Common myeloid progenitor, CD34-positive (primary cell): ENCODE measurements at places on chromosomes 2 and 18.

DNA sequence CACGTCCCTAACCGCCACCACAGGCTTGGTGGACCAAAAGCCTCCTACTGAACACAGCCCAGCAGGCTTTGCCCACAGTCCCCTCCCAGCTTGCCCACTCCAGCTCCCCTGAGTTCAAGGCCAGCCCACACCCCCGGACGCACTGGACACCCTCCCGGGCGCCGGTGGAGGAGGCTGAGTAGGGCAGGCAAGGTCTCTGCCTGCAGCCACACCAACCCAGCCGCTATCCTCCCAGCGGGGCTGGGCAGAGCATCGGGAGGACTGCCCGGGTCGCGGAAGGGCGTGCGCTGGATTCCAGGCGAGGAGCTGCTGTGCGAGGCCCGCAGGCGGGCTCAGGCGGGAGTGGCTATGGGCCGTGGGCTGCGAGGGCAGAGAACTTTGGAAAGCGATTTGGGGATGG, 49.5 kb downstream of the PLEKHB2 start:
- DNase-seq, result no peak

DNA sequence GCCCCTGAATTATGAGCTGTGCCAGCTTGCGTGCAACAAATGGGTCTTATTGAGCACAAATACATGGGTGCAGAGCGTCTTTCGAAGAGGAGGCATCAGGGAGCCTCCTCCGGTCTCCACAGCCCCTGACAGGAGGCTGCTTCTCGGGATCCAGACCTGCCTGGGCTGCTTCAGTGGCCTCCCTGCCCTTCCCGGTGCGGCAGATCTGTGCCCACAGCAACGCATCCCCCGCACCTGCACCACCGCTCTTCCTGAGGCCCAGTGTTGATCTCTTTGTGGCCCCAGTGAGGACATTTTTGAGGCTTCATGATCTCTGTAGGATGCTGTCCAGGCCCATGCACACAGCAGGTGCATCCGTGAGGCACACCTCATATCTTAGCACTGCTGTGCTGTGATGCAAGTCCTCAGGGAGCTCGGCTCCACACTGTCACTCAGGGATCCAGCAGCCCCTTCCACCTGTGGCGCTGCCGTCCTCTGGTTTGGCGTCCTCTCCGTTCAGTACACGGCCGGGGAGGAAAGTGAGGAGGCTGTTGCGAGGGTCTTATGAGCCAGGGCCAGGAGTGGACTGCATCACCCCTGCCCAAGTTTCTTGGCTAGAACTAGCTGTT, 17.4 kb downstream of the RTP5 start:
- DNase-seq, result no peak

DNA sequence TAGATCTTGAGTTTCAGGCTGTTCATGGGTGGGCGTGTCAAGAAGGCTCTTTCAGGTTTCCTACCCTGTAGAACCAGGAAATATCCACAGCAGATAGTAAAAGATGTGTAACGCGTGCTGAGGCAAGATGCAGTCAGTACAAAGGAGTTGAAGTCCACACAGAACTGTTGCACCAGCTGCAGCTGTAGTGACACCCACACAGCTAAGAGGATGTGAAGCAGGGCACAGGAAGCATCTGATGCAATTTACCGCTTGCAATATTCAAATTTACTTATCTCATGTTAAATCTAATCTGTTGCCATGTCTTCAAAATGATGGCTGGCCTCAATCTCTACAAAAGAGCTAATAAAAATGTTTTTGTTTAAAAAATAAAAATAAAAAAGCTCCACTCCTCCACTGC, 132.8 kb downstream of the ARHGAP15 start:
- DNase-seq, result peak; percentile 91

DNA sequence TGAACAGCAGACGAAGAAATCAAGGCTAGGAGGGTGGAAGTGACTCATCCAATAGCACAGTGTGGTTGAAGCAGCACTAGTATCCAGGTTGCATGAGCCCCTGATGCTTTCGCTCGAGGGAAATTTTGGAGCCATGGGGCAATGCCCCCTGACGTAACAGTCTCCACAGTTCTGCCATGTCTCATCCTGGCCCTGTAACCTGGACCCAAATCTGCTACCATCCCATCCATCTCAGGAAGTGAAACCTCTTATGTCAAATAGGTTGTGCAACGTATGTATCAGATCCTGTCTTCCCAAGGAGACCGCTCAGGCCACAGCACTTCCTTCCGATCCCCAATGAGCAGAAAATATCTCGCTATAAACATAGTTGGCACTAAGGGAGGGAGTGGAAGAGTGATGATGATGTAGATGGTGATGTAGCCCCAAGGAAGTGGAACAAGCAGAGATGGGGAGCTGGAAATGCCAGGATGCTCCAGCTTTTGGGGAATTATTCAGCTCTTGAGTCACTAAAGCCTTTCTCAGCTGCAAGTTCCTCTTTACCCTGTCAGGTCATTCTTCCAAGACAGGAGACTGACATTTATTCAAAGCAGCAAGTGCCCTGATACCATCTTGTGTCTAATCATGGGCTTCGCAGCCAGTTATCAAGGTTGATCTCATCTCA, 3.0 kb upstream of the IL1B start:
- peak; percentile 78 for DNase-seq

- DNase-seq, result no peak
These were observed 3.8 kb downstream of the CD28 start for GRCh38 chr2:203710226-203710625.

DNA sequence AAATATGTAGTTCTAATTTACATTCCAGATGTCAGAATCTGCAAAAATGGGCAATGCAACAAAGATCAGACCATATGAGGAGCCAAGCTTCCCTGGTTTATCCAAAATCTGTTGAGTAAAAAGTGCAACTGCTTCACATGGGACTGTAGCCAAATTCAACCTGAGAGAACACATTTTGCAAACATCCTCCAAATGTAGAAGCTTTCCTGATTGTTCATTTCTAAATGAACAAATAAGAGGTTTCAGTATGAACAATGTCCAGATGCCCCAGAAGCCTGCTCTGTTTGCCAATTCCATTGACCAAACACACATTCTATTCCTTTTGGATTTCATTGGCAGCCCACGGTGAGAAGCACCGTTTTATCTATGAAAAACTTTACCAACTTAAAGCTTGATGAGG, 117.9 kb upstream of the OSR1 start:
- DNase-seq, result no peak

DNA sequence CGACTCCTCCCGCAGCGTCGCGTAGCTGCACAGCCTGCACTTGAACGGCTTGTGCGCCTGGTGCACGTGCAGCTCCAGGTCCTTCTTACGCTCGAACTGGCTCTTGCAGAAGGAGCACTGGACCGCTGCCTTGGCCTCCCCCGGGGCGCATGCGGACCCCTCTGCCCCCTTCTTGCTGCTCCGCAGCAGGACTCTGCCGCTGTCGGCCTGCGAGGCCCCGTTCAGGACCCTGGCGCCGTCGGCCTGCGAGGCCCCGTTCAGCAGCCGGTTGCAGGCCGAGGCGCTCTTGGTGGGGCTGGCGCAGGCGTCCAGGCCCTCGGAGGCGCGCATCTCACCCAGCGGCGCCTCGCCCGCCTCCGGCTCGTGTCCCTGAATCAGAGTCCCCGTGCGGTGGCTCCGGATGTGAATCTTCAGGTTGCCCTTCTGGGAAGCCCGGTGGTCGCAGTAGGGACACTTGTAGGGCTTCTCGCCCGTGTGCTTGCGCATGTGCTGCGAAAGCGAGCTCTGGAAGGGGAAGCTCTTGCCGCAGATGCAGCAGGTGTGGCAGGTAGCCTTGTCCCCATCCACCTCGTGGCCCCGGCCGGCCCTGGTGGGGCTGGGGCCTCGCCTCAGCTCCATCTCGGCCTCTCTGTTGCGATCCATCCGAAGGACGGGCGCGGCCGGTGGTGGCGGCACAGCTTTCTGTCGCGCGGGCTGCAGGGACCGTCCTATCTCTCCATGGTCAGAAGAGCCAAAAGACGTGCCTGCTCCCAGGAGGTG, 52.5 kb downstream of the ZNF516 start:
- DNase-seq, result no peak
